Bronchus fibroblast of lung (primary cell): ENCODE measurements at places on chromosomes 1 and 21. TPM values are rescaled to one million over a fixed set of nuclear protein-coding genes. Genes with fewer than 3 reads are reported as not detected.

The HHAT gene
- 1.3 and 1.5 TPM in 2 replicates for total RNA-seq

The AGO4 gene
- total RNA-seq = 3.1 and 3.2 TPM in 2 replicates

The CACHD1 gene
- total RNA-seq = 2.4 and 2.7 TPM in 2 replicates

The AVPR1B gene
- total RNA-seq = not detected in 2 replicates
